ENCODE measurements at places on chromosomes 5 and 9. TPM values are rescaled to one million over a fixed set of nuclear protein-coding genes. Genes with fewer than 3 reads are reported as not detected.

TMEM267 gene
- 22.0 TPM for total RNA-seq

NPDC1 gene
- total RNA-seq: 27.3 TPM

TXNDC8 gene
- total RNA-seq: not detected

GAS1 gene
- 12.1 TPM for total RNA-seq
